ENCODE measurements at places on chromosomes 2 and 18.

GRCh38 chr2:54673501-54673998 is 49.9 kb upstream of the EML6 start:
- DNase-seq = peak; percentile 76

GRCh38 chr2:189221811-189222467 is 42.4 kb upstream of the COL5A2 start:
- no peak for DNase-seq

DNA sequence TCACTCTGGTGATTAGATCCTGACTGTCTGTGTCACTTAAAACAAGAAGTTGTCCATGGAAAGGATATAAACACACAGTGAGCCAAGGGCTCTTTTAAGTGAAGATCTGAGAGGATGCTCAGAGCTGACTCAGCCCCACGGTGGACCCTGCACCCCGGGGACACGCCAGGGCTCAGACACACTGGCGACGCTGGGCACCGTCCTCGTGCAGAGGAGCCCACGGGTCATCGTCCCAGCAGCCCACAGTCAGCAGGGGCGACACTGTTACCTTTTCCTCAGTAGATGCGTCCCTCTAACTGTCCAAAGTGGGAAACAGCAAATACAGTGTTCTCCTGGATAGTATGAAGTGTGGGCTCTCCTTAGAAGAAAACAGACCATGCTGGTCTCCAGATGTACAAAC is 225.6 kb downstream of the HDAC4 start:
- DNase-seq = no peak

DNA sequence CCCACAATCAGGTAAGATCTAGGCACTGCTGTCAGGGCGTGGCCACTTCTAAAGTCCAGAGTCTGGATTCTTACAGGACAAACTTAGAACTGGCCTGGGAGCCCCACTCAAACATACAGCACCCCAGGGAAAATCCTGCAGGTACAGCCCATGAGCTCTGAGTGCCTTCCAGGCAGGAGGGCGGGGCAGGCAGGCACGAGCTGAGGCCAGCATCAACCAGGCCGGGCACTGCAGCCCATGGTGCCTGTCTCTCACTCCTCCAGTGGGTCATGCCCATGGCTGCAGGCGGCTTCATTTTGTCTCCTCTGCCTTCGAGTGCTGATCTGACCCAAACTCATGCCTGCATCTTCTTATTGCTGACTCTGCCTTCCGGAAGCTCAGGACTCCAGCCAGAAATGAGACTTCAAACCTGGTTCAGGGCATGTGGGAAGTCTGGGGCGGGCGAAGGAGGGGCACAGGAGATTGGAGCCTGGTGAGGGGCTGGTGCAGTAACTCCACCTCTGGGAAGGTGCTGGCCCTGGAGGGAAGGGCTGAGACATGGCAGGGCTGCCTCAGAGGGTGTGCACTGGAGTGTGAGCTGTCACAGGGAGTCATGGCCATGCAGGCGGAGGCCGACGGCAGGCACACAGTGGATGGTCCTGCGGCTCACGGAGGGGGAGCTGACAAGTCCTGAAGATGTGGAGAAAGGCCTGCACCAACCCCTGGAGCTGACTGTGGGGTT is 40.5 kb downstream of the HS6ST1 start:
- no peak for DNase-seq
